Fibroblast of lung (primary cell): ENCODE measurements at places on chromosomes 1 and 21.

- DNase-seq: no peak
Observed at GRCh38 chr1:108678706-108679105, 13.4 kb upstream of the PRPF38B start.

GRCh38 chr1:205375835-205376545 lies 19.3 kb upstream of the KLHDC8A start:
- DNase-seq: peak; percentile 57

DNA sequence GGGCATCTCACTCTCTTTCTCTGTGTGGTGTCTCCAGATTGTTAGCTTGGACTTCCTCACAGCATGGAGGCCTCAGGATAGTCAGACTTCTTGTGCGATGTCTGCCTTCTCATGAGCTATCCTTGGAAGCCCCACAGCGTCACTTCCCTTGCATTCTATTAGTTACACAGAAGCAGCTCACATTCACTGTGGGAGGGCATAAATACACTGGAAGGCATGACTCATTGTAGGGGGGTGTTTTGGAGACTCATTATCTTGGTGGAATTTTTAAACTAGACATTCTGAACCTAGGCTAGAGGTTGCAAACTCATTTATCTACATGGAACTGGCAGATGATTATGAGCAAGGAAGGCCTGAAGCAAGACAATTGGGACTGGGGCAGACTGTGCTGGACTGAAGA lies 21.4 kb upstream of the FASLG start:
- peak; percentile 58 for DNase-seq

DNA sequence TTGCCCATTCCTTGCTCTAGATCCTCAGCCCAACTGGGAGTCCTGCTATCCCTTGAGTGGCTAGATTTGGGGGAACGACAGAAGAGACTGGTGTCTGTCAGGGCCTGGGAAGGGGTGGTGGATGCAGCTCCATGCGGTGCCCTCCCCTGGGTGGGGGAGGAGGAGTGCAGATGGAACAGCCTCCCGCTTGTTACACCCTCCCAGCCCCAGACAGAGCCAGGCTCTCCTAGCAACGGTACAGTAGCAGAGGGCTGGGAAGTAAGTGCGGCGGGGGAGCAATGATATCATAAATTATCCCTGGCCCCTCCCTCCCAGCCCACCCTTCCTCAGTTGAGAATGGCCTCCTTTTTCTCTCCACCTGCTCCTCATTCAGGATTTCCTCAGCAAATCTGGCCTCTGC lies 37.2 kb downstream of the RHBG start:
- no peak for DNase-seq

DNA sequence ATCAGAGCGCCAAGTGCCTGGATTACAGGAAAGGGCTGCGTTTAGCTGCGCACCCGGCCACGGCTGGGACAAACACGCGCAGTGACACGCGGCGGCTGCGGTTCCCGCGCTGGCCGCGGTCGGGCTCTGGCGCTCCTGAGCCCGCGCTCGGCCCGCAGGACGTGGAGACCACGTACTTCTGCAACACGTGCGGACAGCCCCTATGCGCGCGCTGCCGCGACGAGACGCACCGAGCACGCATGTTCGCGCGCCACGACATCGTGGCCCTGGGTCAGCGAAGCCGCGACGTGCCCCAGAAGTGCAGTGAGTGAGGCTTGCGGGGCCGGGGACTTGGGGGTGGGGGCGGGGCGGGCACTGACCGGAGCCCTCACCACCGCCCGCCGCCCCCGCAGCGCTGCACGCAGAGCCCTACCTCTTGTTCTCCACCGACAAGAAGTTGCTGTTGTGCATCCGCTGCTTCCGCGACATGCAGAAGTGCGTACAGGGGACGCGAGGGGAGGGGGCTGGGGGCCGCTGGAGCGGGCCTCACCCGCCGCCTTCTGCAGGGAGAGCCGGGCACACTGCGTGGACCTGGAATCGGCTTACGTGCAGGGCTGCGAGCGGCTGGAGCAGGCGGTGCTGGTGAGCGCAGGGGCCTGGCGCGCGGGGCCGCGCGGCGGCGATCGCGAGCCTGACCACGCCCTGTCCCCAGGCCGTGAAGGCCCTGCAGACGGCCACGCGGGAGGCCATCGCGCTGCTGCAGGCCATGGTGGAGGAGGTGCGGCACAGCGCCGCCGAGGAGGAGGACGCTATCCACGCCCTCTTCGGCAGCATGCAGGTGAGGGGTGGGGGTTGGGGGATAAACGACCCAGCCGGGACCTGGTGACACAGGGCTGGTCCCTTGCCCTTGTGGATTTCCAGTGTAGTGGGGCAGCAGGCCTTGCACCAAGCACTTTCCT lies 3.1 kb downstream of the RNF207 start:
- peak; percentile 50 for DNase-seq

GRCh38 chr1:245283001-245283400 lies 128.2 kb downstream of the KIF26B start:
- no peak for DNase-seq

DNA sequence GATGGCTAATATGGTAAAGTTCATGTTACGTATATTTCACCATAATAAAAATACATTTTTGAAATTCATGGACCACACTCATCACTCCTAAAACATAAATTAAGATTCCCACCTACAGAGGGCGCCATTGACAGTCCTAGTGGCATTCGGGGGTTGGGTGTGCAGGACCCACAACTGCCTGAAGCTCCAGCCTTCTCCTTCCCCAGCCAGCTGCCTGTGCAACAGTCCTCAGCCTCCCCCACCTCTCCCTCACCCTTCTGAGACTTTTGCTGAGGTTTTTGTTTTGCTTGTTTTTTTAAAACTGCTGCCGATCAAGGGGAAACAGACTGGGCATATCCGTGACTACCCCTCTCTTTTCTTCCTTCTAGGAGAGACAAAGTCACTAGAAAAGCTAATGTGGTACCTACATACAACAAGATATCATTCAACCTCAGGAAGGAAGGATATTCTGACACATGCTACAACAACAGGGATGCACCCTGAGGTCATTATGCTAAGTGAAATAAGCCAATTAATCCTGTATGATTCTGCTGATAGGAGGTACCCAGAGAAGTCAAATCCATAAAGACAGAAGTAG lies 9.2 kb upstream of the EVA1C start:
- peak; percentile 82 for DNase-seq

DNA sequence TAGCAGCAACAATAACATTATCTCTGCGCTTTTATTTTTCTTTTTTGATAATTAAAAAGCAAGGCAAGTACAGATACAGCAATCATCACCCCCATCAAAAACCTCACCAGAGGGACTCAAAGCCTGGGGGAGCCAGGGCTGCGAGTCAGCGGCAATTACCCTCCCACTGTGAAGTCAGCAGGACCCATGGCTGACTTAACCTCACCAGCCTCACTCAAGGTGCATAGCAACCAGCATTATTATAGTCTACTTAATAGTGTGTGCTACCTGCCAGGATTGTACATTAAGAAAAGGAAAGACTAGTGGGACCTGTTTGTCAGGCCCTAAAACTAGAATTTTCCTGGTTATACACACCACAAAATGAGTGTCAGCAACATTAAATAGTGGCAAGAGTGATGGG lies 28.9 kb upstream of the SERBP1 start:
- no peak for DNase-seq

GRCh38 chr1:11321656-11322491 lies 48.9 kb downstream of the UBIAD1 start:
- no peak for DNase-seq

- DNase-seq: peak; percentile 28
Observed at GRCh38 chr1:214967865-214968575, 114.5 kb upstream of the KCNK2 start.

- no peak for DNase-seq
Observed at GRCh38 chr1:193584731-193585239, 398.4 kb upstream of the B3GALT2 start.

- peak; percentile 62 for DNase-seq
Observed at GRCh38 chr1:171220581-171221054, 27.7 kb upstream of the FMO1 start.
